Cardiac septum (tissue), 1 donor: ENCODE measurements at places on chromosomes 3 and 15. TPM values are rescaled to one million over a fixed set of nuclear protein-coding genes. Genes with fewer than 3 reads are reported as not detected.

DNA sequence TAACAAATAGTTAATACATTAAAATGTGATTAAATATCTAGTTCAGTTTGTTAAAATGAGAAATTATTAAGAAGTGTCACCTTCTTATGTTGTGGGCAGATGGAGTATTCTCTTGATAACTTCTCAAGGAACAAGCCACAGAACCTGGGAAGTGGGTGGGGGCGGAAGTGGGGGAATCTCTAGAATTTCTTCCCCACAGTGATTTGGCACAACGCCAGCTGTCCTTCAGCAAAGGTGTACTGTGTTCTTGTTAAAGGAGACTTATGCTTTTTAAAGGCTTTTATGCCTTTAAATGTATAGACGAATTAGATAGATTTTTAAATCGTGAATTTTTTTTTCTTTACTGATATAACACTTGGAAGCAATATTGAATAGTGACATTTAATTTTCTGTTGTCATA lies 42.4 kb downstream of the SEC22A start:
- DNase-seq = no peak

DNA sequence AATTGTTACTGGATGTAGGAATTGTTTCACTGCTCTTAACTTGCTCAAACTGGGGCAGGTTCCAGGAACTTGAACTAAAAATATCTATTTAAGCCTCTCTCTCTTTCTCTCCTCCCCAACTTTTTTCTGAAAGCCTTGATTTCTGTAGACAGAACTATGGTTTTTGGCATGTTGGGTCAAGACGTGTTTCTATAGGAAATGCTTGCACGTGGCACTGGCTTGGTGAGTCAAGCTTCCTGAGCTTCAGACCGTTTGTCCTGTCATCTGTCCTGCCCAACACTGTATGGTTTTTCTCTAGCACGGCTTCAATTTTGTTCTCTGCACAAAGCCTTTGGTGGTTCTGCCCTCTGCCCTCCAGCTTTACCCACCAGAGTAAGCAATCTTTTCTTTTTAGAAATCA lies 13.5 kb downstream of the EAF1 start:
- DNase-seq = no peak

DNA sequence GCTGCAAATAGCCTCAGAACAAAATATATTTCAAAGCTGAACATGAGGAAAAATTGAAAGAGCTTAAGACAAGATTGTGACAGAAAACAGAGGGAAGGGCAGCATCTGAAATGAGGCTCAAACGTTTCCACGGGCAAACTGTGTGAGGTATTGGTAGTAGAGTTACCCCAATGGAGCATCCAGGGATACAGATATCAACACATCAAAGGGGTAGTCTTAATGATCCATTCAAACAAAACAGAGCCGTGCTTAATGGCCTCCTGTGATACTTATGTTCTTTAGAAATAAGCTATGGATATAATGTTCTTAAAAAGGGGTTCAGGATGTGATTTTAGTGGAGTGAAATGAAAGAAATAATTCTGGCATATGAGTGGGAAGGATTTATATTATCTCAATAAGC lies 430.3 kb upstream of the PDZRN3 start:
- DNase-seq = no peak

GRCh38 chr3:141419946-141420345 lies 51.6 kb downstream of the ZBTB38 start:
- no peak for DNase-seq

The CLDN18 gene
- not detected for total RNA-seq

The PLCL2 gene
- 27.0 TPM for total RNA-seq
